Brain pericyte (primary cell): ENCODE measurements at places on chromosomes 5 and 9.

DNA sequence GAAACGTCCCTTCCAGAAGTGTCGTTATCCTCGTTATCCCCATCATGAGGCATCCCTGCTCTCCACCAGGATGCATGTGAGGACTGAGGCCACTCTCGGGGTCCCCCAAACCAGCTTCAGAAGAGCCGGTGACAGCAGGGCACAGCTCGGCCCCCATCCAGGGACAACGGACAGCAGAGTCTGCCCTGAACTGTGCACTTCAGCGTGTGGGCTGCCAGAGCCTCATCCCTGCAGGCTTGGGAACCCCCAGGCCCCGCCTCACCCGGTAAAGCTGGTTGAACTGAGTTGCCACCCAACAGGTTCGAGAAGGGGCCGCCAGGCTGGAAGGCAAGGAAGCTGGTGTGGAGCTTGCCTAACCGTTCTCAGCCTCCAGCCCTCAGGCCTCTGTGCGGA, 710 bp upstream of the CARD9 start:
- DNase-seq: no peak

GRCh38 chr5:96763026-96763425, 44.7 kb downstream of the ERAP1 start:
- DNase-seq: no peak

GRCh38 chr5:115510145-115510645, 34.4 kb downstream of the FEM1C start:
- DNase-seq: no peak

GRCh38 chr9:4760122-4760521, 19.1 kb upstream of the AK3 start:
- DNase-seq: no peak

DNA sequence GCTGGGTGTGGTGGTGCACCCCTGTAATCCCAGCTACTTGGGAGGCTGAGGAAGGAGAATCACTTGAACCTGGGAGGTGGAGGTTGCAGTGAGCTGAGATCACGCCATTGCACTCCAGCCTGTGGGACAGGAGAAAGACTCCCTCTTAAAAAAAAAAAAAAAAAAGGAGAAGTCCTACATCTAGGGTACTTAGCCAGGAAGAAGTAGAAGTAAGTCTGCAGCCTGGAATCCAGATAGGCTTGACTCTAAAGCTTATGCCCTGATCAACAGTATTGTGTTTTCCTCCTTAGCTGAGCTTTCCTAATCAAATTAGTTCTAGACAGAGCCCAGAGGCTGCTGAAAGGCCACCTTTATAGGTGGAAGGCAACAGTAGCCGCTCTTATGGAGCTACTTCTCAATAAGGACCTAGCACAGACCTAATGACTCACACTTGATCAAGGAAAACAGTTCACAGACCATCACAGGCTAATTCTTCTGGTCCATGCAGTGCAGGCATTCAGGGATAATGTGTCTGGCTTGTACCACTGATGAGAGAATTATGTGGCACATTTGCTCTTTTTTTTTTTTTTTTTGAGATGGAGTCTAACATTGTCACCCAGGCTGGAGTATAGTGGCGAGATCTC, 105.5 kb upstream of the KLF4 start:
- no peak for DNase-seq

GRCh38 chr9:135992486-135993408, 31.6 kb upstream of the UBAC1 start:
- DNase-seq: no peak

DNA sequence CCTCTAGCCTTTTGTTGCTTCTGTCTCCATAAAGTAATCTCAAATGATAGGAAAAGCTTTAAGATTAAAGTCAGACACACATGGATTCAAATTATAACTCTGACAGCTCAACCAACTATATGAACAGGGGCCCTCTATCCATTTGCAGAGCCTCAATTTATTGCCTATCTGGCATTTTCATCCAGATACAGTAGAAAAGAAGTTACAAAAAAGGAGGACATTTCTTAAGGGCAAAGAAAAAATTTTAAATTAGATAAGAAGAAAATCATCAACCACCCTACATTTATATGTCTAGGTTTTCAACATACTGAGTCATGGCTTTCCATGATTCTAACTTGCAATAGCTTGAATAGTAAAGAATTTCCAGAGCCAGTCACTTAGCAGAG, 567.2 kb downstream of the CAAP1 start:
- DNase-seq: no peak

- no peak for DNase-seq
These were observed 75.4 kb upstream of the ADAMTS19 start for GRCh38 chr5:129384736-129385135.

DNA sequence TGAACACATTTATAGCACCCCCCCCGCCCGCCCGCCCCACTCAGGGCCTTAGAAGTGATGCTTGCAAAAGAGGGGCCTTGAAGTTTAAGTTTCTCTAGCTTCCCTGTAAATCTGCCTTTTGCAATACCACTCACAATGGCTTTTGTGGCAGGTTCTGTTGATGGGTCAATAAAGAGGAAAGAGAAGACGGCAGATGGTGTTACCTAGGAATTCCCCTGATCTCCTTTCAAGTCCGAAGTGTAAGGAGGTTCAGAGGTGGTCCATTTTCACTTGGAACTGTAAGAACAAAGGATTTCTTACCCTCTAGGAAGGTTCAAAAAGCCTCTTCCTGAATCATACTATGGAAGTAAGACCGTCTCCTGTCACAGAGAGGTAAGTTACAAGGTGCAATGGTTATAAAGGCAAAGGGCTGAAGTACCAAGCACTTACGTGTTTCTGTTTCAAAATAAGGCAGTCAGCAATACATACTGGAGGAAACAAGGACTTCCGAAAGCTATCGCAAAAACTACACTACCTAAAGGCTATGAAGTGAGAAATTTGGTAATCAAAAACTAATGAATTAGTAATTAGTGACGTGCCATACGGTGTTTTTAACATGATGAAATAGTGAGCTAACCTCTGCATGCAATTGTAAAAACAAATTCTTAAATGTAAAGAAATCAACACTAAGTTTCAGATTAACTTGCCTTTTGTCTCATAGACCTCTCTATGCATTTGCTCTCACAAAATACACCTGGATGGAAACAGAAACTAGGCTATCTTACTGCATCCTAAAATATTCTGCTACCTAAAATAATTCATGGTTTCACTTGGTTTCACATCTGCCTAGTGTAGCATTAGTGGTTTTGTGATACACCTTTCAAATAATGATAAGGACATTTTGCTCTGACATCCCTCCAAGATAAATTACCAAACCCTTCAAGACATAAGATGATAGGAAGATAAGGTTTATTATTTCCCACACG, 589.4 kb upstream of the FAM174A start:
- no peak for DNase-seq

DNA sequence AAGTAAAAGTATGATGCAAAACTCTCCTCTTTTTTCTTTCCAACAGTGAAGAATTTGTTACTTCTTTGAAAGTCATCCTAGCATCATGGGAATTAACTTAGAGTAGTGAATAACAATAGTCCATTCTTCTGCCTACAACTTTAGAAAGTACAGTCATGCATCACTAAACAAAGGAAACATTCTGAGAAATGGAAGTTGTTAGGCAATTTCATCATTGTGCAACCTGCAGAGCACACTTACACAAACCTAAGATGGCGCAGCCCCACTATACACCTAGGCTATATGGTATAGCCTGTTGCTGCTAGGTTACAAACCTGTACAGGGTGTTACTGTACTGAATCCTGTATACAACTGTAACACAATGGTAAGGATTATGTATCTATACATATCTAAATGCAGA, 1209.3 kb upstream of the C9orf72 start:
- no peak for DNase-seq

DNA sequence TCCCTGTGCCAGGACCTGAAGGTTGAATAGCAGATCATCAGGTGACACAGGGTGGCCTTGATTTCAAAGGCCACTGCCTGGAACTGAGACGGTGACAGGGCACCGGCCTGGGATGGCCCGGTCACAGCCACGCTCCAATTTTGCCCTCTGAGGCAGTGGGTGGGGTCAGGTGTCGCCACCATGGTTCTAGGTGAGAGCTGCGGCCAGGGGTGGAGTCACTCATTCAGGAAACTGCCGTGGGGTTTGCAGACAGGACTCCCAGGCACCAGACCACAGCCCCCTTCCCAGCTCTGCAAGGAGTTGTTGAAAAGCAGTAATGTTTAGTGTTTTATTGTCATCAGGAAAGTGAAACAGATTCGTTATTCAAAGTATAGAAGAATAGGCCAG, 17.3 kb upstream of the RNU6ATAC start:
- DNase-seq: no peak

DNA sequence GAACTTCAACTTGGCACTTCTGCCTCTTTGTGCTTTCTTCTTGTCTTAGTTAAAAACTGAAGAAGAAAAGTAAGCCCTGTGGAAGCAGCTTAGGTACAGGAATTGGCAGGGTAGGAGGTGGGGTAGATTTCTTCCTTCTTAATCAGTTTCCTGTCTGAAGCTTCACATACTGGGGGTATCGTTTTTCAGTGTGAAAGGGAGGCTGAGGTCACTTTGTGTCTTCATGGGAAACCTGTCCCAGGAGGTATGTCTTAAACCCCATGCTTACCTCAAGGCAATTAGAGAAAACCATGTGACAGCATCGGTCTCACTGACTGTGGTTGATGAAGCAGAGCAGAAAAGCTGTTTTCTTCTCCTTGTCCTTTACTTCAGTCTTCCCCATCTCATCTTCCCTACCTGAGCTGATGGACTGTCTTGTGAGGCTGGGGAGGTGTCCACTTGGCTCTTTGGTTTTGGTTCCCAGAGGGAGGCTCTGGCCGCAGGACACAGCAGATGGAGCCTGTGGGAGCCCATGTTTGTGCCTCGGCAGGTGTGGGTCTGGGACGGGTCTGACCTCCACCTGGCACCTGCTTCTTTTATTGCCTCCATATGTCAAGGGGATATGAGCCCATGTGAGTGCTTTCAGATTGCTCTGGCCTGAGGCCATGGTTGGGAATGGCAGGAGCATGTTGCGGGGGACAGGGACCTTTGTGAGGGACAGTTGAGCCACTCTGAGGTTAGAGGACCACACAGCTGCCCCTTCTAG, 47.0 kb downstream of the SH3GL2 start:
- DNase-seq: no peak

DNA sequence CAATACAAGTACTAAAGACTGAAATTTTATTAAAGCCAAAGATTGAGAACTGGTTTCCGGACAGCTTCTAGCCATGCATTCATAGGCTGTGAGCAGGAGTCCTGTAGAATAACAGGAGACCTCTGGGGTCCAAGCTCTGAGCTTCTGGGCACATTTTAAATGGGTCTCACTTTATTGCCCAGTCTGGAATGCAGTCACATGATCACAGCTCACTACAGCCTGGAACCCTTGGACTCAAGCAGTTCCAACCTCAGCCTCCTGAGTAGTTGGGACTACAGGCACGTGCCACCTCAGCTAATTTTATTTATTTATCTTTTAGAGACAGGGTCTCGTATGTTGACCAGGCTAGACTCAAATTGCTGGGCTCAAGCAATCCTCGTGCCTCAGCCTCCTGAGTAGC, 15.4 kb downstream of the CDKN2AIPNL start:
- DNase-seq: no peak

DNA sequence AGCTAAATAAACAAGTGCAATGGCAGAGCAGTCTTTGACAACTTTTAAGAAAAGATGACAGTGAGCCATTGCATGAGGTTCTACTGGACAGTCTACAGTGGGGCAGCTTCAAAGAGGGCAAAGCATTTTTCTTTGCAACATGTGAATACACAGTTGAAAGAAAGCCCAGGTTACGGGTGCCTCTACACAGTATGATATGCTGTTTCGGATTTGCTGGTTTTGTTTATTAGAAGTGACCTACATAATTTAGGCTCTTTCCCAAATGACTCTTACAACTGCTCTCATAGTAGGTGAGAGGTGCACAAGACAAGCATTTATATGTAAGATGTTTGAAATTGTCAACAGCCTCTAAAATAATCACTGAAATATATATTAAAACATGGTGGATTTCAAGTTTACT, 62.4 kb downstream of the MEF2C start:
- no peak for DNase-seq

DNA sequence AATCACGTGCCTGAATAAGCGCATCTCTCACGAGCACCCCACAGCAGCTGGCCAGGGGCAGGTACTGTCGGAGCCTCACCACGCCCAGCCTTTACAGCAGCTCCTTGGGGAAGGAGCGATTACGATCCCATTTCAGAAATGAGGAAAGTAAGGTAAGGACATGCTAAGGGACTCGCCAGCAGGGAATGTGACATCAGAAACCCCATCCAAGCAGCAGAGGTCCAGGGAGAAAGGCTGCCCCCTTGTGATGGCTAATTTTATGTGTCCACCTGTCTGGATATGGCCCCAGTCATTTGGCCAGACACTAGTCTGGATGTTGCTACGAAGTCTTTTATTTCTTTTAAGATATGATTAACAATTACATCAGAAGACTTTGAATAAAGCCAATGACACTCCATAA, 77.3 kb downstream of the UBE2QL1 start:
- no peak for DNase-seq

DNA sequence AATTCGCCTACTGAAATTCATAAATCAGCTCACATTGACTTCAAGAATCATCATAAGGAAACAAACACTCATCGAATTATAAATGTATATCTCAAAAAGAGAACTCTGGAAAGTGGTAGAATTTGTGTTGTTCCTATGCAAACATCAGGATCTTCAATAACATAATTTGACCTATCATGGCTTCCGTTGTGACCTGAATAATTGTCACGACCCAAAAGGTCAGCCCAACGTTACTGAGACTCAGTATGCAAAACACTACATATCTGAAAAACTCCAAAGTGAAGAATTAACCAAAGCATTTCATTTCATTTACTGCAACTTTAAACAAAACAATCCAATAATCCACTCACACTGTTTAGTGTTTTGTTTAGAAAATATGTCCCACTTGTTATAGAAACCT, 1.2 kb downstream of the RAPGEF6 start:
- DNase-seq: no peak

DNA sequence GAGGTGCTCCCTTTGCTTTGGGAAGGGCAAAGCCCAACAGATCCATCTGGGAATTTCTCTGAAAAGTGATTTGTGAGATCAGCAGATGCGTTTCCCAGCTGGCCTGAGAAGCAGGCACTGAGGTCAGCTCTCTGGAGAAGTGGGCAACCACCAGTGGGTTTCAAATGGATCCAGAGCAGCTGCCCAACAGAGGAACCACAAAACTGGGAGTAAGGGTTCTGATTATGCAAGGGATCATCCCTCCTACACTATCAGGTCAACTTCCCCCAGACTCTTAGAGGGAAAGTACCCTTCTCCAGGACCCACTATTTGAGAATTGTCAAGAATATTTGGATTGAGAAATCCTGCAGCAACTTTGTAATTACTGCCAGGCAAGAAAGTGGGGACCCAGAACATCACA, 21.7 kb downstream of the CCL28 start:
- DNase-seq: no peak

DNA sequence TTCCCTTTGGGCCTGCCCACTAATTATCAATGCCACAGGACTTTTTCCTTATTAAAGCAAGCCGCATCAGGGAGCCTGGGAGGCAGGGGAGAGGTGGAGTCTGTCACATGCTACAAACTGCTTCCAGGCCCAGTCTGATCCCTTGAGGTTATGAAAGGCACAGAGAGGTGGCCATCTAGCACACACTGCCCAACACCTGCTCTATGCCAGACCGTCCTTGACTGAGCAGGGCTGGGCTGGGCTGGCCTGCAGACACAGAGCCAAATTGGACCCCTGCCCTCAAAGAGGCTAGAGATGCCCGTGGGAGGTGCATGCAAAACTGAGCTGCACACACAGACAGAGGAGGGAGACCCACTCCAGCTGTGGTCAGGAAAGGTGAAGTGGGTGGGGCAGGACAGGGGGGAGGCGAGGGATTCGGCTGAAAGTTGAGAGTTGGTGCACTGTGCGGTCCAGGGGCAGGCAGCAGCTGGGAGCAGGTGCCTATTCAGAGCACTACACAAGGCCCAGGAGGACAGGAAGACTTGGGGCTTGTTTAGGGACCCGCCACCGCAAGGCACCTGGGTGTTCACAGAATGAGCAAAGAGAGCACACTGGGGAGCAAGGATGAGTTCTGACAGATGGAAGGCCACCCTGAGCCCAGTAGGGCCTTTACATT, 36.4 kb upstream of the TCF7 start:
- no peak for DNase-seq
